A549 treated with ZK216348 at 1 μM for 4 hours (cell line): ENCODE measurements at places on chromosomes 13 and 19. TPM values are rescaled to one million over a fixed set of nuclear protein-coding genes. Genes with fewer than 3 reads are reported as not detected.

Gene PSPN
- total RNA-seq = 0.50 to 1.1 TPM (median 0.69 TPM) in 5 replicates

Gene CRX
- total RNA-seq = not detected in 5 replicates

Gene TSKS
- not detected in 5 replicates for total RNA-seq

Gene CASP14
- not detected in 5 replicates for total RNA-seq

Gene RASAL3
- total RNA-seq = not detected in 5 replicates

Gene ECSIT
- total RNA-seq = 22.5 to 35.8 TPM (median 34.6 TPM) in 5 replicates

Gene KIR2DL4
- total RNA-seq = not detected in 5 replicates

Gene OR4F17
- total RNA-seq = not detected in 5 replicates

Gene NACC1
- 24.2 to 52.0 TPM (median 41.4 TPM) in 5 replicates for total RNA-seq

Gene PCDH8
- total RNA-seq = not detected in 5 replicates

Gene MAST3
- 1.9 to 2.6 TPM (median 2.3 TPM) in 5 replicates for total RNA-seq

Gene NPAS1
- 3.4 to 8.0 TPM (median 5.8 TPM) in 5 replicates for total RNA-seq

Gene ACER1
- total RNA-seq = not detected in 5 replicates

Gene NLRP9
- not detected in 5 replicates for total RNA-seq

Gene ATXN8OS
- total RNA-seq = not detected in 5 replicates

Gene PTOV1
- total RNA-seq = 98.8 to 160 TPM (median 149 TPM) in 5 replicates

Gene ARMC6
- total RNA-seq = 23.8 to 30.4 TPM (median 29.8 TPM) in 5 replicates
